Hematopoietic multipotent progenitor cell treated with erythropoietin and hydrocortisone succinate and interleukin-3 and kit ligand, for 15 days (in vitro differentiated cells): ENCODE measurements at places on chromosomes 16 and 17.

DNA sequence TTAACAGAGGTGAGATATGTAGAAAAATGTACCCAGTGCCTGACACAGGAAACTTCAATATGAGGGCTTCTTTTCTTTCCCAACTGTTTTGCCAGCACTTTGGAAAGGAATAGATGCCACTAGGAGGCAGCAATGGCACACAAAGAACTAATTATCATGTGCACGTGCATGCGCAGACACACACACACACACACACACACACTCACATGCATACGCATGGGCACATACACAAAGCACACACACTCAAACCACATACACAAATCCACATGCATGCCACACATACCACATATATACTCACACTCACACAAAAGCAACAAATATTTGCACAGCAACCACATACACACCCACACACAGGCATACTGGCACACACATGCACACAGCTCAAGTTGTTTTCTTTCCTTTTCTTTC, 8.8 kb upstream of the CEP112 start:
- no peak for DNase-seq

DNA sequence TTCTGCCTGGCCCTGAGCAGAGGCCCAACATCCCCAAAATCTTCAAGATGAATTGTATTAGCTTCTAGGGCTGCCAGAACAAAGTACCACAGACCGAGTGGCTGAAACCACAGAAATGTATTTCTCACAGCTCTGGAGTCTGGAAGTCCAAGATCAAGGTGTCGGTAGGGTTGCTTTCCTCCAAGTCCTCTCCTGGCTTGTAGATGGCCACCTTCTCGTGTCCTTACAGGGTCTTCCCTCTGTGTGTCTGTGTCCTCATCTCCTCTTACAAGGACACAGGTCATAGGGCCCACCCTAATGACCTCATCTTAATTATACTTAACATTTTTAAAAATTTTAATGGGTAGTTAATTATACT, 215.7 kb downstream of the NTN1 start:
- DNase-seq: no peak

GRCh38 chr16:2756288-2757015, 4.0 kb downstream of the SRRM2 start:
- DNase-seq: no peak

GRCh38 chr16:56583351-56584168, 5.8 kb upstream of the MT3 start:
- DNase-seq: no peak

GRCh38 chr16:228151-228851, 948 bp downstream of the LUC7L start:
- DNase-seq: peak; percentile 17

GRCh38 chr16:86072328-86073102, 173.6 kb downstream of the IRF8 start:
- DNase-seq: peak; percentile 50

GRCh38 chr17:14747603-14747950, 446.7 kb downstream of the HS3ST3B1 start:
- no peak for DNase-seq

GRCh38 chr17:38349097-38349730, 2.4 kb upstream of the SOCS7 start:
- DNase-seq: peak; percentile 84

DNA sequence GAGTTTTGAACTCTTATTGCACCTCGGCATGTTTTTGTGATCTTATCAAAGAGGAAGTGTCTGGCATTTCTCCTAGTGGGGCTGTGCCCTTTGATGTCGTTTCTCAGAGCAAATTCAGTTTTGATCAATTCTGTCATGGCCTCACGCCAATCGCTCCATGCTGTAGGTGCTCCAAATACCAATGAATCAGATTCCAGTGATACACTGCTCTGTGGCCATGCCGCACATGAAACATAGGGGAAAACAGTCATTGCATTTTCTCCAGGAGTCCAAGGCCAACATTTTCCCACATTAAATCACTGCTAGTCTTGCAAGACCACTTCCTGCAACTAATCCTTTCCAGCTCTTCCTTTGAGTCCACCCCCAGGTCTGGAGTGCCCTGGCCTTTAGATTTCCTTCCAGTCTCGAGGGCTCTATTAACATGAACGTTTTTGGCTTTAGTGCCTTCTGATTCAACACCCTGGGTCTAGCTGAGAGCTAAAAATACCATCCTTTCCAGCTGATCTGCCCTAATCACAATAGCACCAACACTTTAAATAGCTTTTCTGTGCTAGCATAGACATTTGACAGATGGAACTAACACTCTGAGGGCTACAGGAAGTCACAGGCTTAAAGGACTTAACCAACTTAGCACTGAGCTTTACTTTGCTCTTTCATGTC, 18.2 kb upstream of the RASL10B start:
- no peak for DNase-seq

DNA sequence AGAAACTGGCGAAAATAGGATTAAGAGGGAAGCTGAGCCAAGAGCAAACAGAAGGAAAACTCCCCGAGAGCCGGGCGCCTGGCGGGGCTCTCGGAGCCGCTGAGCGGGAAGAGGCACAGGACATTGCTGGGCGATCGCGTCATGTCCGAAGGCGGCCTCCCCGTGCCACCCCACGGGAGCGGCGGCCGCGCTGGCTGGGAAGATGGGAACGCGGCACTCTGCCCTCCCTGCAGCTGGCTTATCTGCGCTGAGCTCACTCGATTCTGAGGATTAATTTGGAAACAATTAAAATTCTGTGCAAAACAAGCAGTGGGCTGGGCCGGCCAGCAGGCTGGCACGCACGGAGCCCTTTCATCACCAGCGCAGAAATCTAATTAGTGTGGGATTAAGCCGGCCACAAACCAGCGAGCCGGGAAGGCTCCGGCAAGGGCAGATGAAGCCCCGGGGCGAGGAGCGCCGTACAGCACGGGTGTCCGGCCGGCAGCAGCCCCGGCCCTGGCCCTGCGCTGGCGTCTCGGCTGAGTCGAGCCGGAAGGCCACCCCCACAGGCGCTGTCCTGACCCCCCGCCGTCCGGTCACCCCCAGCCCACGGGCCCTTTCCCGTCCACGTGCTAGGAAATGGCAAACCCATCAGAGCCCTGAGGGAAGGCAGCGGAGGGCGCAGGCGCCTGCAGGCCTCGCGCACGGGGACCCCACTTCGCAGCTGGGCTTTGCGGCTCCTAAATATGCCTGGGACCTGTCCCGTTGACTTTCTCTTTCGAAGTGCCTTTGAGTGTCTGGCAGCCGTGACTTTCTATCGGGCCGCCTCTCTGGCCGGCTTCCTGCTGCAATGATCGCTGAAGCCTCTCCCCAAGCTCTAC, 37.9 kb downstream of the SOX8 start:
- no peak for DNase-seq

DNA sequence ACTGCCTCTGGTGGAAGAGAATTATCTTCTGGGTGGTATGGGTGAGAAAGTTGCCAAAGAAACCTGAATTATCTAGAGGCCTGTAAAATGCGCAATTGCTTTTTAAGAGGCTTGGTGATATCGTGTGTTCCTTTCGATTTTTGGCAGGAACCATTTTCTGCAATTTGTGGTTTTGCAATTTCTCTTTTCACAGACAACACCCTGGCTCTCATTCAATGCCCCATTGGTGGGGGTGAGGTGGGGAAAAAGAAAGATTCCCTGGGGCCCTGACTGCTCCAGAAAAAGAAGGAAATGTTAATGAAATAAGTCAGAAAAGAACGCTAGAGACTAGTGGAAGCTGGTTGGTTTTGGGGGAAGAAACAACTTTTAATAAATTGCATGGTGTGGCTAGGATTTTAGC, 77.4 kb downstream of the ANKFN1 start:
- DNase-seq: no peak

GRCh38 chr16:69660166-69660565, 66.2 kb downstream of the NQO1 start:
- DNase-seq: no peak

DNA sequence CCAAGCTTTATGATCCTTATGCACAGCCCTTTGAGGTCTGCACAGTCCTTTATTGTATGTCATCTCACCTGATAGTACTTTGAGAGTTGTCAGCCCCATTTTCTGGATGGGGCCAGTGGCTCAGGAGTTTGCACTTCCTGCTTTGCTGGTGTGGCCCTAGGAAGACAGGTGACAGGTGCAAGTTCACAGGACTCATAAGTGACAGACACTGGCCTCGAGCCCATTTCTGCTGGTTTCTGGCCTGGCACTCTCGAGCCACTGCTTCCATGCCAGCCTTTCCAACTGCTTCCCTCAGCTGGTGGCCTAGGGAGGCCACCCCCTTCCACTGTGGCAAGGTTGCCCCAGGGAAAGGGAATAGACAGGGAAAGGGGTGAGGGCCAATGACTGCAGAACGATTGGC, 84.4 kb upstream of the CCL1 start:
- DNase-seq: no peak

- DNase-seq: no peak
Measured at GRCh38 chr17:58525239-58525638, 10.8 kb upstream of the MTMR4 start.

DNA sequence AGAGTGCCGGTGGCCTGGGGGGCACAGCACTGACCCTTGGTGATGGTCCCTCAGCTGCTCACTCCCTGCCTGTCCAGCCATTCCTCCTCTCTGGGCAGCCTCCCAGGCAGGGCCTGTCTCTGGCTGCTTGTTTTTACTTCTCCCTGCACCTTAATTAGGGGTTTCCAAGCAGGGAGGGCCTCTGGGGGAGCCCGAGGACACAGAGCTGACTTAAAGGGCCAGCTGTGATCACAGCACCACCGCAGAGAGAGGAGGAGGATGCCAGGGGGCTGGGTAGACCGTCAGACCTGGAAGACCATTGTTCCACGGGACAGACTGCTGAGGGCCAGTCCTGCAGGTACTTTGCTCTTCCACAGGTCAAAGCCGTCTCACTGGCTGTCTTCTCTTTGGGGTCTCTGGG, 1.2 kb upstream of the DPH1 start:
- DNase-seq: no peak

GRCh38 chr17:77840513-77841165, 117.9 kb upstream of the TNRC6C start:
- peak; percentile 15 for DNase-seq

DNA sequence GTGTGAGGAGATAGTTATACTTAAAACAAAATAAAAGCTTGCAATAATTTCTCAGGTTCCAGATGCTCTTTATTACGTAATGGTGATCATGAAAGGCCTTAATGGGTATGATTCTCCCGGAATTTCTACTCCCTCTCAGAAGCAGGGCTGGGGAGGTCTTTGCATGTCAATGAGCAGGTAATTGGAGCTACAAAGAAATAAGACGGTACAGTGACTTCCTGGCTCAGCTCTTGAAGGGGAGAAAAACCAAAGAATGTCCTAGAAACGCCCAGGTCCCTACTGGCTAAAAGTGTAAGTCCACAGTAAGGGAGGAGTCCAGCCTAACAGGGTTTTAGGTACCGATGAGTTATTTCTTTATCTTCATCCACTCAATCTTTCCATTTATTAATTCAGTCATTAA, 390.9 kb downstream of the TMEM114 start:
- DNase-seq: no peak

GRCh38 chr17:58399974-58400373, 17.4 kb downstream of the RNF43 start:
- no peak for DNase-seq

- DNase-seq: no peak
Measured at GRCh38 chr17:29667969-29668368, 45.3 kb upstream of the CORO6 start.

- DNase-seq: no peak
Measured at GRCh38 chr17:31908386-31908785, 6.9 kb upstream of the UTP6 start.

GRCh38 chr17:65850486-65850885, 289.0 kb upstream of the AXIN2 start:
- no peak for DNase-seq

GRCh38 chr17:19387921-19388521, 1.0 kb upstream of the MFAP4 start:
- no peak for DNase-seq

- DNase-seq: no peak
Measured at GRCh38 chr16:10983159-10983558, 38.8 kb downstream of the CLEC16A start.

DNA sequence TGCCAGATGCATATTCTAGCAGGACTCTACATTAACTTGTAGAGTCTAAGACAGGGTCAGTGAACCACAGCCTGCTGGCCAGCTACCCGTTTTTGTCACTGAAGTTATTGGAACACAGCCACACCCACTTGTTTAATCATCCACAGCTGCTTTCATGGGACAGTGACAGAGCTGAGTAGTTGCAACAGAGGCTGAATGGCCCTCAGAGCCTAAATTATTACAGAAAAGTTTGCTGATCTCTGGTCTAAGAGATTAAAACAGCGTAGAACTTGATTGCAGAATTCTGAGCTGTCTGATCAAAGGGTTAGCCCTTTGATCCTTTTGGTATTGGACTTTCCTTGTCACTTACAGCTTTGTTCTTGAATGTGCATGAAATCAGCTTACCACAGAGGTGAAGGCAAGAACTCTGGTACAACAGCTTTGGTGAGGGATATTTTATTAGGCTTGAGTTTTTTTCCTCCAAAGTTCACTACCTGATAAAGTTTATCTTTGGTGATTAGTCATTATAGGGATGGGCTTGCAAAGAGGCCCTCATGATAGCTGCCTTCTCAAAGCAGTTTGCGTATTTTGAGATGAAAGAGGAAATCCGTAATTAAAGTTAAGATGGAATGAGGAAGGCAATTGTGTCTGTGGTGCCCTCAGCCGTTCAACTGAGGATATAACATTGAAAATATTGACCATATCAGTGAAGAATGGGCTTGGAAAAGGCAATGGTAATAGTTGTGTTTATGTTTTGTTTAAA, 23.6 kb downstream of the ALDH3A2 start:
- DNase-seq: peak; percentile 15

GRCh38 chr17:75404223-75404730, 1.2 kb downstream of the GRB2 start:
- peak; percentile 75 for DNase-seq

DNA sequence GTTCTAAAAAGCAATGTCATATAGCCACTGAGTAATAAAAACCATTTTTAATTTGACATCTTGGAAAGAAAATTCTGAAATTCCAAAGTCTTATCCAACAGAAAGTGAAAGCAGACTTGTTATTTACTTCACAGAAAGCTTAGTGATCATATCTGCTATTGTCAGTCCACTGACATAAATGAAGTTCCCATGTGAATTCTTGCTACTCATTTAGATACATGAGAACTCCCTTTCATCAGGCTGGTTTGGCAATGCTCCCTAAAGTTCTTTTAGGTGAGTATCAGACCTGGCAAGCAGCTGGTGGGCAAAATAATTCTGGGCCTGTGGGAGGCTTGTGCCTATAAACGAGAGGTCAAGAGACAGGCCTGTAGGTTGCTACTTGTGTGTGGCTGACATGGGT, 23.4 kb downstream of the NME2 start:
- no peak for DNase-seq

DNA sequence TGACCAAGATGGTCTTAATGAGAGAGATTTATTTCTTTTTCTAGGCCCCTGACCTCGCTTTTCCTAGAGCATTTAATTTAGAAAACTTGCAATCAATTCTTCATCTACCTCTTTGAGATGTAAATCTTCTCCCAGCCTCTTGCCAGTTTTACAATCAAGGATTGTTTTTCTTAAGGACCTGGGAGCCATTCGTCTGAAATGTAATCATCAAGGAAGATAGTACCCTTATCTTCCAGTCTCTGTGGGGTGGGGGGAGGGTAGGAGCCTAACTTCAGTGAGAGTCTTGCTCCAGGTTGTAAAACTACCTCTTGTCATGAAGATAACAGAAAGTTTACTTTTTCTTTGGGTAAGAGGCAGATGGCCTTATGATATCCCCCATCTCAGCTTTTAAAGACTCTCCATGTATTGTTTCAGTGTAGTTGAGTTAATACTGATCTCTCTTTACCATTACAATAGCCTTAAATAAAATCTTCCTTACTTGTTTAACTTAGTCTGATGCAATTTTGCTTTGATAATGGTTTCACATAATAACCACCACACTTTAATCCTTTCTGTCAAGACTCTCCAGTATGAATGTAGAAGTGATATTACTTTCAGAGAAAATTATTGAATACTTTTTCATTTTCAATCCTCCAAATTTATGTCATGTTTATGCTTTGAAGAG, 110.2 kb upstream of the CPHXL start:
- DNase-seq: no peak
